ENCODE measurements at places on chromosomes 6 and 20.

DNA sequence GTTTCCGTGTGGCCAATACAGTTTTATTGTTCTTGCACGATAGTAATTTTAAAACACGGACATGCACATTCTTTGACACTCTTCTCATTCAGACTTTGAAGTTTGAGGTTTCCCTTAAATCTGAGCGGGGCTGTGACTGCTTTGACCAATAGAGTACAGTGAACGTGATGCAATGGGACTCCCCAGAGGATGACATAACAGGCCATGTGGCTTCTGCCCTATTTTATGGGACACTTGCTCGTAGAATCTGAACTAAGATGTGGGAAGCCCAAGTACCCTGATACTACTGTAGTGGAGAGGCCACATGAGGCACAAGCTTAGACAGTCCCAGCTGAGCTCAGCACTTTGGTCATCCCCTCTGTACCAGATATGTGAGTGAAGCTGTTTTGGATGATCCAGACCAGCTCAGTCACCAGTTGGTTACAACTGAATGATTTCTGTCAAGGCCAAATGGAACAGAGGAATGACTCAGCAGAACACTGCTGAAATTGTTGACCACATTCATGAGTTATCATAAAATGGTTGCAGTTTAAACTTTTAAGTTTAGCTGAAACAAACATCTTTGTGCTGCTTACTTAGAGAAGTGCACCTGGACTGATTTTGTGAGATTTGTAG, 279.4 kb downstream of the RFPL4B start:
- no peak for DNase-seq

- DNase-seq = no peak
These were observed 144.6 kb downstream of the UTRN start for GRCh38 chr6:144429753-144430152.

- DNase-seq = no peak
These were observed 374.6 kb upstream of the JARID2 start for GRCh38 chr6:14871221-14871620.

GRCh38 chr6:42190554-42191183, 4.1 kb downstream of the GUCA1B start:
- DNase-seq = no peak

DNA sequence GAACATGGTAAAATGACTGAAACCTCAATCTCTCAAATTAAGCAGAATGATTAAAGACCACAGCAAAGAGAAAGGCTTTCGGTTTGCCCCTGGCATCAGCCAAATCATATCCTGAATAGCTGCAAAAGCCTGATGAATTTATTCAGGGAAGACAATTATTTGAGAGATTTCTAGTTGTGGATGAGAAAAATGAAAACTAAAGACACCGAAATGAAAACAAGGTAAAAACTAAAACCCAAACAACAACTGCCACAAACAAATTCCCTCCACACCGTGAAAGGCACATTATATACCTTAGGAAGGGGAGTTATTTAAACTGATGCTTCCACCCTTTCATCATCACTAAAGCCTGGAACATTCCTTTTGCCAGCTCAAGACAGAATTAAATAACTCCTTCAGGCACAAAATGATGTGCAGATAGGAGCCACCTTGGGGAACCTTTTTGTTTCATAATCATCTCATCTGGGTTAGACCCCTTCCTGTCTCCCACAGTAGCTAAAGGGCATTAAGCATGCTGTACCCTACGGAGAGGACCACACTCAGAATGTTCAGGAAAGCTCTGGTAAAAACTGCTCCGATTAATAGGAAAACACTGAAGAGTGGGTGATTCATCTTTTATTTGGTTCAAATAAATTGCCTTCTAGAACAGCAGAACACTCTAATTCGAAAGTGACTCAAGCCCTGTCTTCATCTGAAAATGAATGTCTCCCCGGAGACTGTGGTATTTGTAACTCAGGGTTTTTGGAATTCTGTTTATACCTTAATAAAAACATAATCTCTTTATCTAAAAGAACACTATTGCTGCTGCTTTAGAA, 9.1 kb upstream of the ANKRD60 start:
- DNase-seq = no peak

DNA sequence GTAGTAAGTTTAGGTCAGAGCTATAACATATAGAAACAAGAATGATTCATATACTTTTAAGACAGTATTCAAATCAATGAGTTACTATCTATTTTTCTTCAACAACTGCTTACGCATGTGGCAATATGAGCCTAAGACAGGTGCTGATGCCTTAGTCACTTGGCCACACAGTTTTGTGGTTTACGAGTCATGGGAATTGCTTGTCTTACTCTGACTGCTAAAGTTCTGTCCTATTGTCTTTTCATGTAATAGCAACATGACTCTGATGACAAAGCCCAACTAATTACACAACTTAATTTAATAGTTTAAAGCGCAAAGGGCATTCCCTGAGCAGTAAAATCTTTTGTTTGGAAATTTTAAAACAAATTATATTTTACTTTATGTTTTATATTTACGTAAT, 159.3 kb upstream of the CENPW start:
- peak; percentile 62 for DNase-seq

DNA sequence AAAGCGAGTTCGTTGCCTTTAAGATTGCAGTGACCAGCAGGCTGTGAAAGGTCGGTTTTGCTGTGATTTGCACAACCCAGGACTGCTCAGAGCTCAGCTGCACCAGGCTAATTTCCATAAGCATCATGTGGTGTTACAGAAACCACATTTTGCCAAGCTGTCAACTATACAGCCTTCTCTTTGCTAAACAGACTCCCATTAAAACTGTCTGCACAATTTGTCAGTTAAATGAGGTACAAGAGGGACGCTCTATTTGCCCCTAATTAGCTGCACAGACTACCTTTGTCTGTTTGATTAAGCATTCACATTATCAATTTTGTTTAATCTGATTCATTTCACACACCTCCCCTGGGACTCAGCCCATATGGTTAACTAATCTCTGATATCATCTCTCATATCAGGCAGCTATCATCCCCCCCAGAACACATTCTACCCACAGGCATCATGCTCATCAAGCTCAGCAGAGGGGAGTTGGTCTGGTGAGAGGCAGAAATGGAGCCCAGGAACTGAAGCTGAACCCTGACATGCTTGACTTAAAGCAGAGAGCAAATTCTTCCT, 62.1 kb downstream of the OLIG3 start:
- no peak for DNase-seq

DNA sequence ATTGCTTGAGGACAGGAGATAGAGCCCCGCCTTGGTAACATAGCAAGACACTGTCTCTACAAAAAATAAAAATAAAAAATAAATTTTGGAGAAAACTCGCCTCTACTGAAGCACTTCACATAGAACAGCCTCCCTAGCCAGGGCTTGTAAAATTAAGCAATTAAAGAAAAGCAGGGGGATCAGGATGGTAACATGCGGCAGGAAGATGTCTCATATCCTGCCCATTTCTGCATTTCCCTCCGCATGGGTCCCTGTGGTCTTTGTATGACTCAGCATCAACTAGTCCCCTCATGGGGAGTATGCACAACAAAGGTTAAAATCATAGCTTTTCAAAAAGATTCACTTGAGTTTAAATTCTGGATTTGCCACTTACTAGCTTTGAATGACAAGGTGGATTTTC, 379.0 kb downstream of the EPHA7 start:
- DNase-seq = no peak

GRCh38 chr20:45935416-45936046, 1.0 kb downstream of the PCIF1 start:
- no peak for DNase-seq

DNA sequence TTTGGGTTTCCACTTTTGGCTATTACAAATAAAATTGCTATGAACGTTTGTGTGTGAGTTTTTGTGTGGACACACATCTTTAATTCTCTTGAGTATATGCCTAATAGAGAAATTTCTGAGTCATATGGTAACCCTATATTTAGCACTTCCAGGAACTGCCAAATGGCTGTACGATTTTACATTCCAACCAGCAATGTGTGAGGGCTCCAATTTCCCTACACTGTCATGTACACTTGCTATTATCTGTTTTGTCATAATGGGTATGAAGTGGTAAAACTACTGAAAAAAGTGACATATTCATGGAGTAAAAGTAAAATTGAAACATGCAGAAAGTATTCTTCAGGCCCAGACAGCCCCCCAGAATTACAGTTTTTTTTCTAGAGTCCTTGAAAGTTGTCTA, 59.6 kb upstream of the ESR1 start:
- no peak for DNase-seq

DNA sequence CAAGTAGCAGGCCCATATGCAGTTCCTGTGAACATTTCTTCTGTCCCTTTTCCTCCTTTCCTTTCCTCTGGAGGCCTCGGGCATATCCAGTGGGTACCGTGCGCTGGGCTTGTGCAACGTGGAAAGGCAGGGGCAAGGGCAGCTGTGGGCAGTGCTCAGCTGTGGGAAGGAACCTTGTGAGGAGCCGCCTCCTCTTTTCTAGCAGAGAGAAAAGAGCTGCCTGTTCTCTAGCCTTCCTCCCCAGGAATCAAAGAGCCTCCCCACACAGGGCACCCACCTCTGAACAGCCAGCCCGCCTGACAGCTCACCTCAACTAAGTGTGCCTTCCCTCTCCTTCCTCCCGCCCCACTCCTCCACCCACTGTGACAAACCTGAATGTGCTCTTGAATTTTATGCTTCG, 143.3 kb upstream of the HDDC2 start:
- DNase-seq = no peak

- DNase-seq = no peak
These were observed 683.6 kb downstream of the KIF16B start for GRCh38 chr20:15889514-15890256.

GRCh38 chr6:45613656-45614055, 235.9 kb upstream of the SUPT3H start:
- no peak for DNase-seq

GRCh38 chr6:24749297-24749696, 25.4 kb upstream of the GMNN start:
- DNase-seq = no peak

GRCh38 chr6:98830146-98830545, 4.2 kb upstream of the POU3F2 start:
- DNase-seq = no peak

GRCh38 chr6:70241991-70242420, 60.9 kb downstream of the COL9A1 start:
- no peak for DNase-seq

GRCh38 chr6:166877906-166878305, 78.4 kb downstream of the RNASET2 start:
- no peak for DNase-seq

GRCh38 chr20:49285233-49285668, 7.4 kb upstream of the ZNFX1 start:
- DNase-seq = no peak

GRCh38 chr6:87237804-87238203, 82.4 kb downstream of the ZNF292 start:
- DNase-seq = no peak

DNA sequence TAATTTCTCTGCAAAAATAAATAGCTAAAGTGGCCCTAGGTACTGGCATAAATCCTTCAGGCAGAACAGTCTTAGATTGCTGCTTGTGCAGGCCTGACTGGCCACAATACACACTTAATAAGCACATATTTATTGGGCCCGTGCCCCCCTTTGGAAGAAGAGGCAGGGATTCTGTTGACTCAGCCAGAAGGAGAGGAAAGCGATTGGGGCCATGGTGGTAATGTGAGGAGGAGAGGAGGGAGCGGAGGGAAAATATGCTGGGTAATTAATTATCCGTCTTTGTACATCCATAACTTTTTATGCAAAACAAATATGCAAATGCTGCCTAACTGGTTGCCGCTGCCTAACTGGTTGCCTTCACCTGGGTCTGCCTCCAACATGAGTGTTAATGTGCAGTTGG, 36.2 kb downstream of the CD40 start:
- DNase-seq = no peak

GRCh38 chr6:43229803-43230620, 731 bp upstream of the DNPH1 start:
- DNase-seq = no peak
